CD4-positive, alpha-beta T cell treated with Interleukin-10 for 1 hour (primary cell): ENCODE measurements at places on chromosomes 16 and 17.
A peak's percentile ranks its signal among the peaks of the same experiment; 100 is the strongest.

DNA sequence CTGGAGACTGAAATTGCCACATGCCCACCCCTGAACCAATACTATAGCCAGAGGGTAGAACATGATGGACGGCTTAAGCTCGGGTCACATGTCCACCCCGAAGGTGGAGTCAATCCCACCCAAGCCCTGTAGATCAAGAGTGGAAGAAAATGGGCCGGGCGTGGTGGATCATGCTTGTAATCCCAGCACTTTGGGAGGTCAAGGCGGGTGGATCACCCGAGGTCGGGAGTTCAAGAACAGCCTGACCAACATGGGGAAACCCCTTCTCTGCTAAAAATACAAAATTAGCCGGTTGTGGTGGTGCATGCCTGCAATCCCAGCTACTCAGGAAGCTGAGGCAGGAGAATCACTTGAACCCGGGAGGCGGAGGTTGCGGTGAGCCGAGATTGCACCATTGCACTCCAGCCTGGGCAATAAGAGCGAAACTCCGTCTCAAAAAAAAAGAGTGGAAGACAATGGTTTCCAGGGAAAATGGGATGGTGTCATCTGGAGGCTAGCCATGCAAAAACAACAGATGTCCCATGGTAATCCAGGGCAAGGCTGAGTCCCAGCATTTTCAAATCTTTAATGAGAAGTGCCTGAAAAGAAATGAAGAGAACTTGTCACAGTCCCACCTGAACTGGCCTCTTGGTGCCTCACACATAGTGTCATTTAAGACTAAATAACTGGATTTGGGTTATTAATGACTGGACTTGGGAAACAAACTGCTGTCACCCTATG lies 30.1 kb downstream of the CD300LF start:
- DNase-seq = no peak

- no peak for DNase-seq
Measured at GRCh38 chr17:63805591-63805990, 21.6 kb upstream of the PSMC5 start.

- DNase-seq = peak; percentile 53
Measured at GRCh38 chr16:19601083-19601976, 45.8 kb downstream of the VPS35L start.

GRCh38 chr17:4657678-4658077 lies 16.2 kb upstream of the ALOX15 start:
- no peak for DNase-seq

DNA sequence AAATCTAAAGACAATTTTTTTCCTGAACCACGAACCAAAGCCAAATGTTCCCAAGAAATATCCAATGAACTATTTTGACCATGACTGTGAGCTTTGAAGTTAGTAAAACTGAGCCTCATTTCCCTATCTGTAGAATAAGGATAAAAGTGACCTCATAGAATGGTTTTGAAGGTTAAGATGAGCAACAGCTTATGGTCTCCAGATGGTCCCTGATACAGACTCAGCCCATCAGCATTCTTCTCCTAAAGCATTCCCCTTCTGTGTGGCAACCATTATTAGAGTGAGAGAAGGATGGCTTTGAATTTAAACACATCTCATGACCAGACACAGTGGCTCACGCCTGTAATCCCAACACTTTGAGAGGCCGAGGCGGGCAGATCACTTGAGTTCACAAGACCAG lies 70.1 kb downstream of the COPRS start:
- no peak for DNase-seq

DNA sequence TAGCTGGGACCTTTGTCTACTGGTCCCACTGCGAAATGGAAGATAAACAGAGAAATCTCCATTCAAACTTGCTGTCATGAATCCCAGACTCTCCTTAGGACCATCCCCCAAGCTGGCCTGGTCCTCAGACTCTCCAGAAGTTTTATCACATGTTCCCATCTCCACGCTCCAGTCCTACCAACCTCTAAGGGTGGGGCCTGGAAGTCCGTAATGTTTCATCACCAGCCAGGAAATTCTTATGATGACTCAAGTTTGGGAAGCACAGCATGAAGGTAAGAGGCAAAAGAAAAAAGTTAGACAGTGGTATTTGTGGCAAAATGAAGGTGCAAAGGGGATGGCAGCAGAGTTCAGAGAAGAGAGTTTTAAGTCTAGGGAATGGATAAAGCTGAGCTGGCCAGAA lies 52.7 kb downstream of the ZNF18 start:
- DNase-seq = no peak

DNA sequence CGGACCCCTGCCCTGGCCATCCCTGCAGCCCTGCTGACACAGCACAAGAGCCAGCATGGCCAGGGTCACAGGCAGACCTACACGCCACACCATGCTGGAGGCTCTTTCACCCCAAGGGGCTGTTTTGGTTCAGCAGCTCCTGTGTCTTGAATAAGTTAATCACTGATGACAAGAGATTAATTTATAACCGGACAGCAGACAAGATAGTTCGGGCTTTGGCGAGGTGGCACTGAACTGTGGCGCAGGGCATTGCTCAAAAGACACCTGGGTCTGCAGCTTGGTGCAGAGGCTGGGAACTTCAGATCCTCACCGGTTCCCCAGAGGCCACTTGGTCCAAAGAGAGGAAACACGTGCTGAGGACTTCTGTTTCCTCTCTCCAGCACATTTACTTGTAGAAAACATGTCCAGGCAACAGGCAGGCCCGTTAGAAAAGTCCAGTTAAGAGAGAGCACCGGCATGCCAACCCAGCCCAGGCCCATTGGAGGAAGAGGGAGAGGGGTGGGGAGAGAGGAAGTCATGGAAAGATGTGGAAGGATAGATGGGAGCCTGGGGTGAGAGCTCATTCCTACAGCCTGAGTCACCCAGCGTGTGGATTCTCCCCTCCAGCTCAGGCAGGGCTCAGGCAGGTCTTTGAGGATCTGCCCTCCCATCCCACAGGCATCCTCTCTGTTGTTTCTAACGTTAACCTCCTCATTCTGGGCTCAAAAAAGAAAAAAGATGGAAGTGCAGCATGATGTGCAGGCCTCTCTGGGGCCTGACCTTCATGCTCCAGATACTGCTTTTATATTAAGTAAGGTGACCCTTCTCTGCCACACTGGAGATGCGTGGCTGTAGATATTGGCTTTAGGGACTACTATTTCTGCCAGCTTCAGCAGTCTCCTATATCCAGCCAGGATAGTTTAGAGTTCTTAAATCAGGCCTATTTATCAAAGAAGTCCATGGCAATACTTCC lies 80.0 kb upstream of the HNF1B start:
- DNase-seq = no peak

GRCh38 chr16:17467923-17468540 lies 2.7 kb downstream of the XYLT1 start:
- DNase-seq = peak; percentile 56

- DNase-seq = no peak
Measured at GRCh38 chr16:5018793-5019192, 14.9 kb downstream of the NAGPA start.

DNA sequence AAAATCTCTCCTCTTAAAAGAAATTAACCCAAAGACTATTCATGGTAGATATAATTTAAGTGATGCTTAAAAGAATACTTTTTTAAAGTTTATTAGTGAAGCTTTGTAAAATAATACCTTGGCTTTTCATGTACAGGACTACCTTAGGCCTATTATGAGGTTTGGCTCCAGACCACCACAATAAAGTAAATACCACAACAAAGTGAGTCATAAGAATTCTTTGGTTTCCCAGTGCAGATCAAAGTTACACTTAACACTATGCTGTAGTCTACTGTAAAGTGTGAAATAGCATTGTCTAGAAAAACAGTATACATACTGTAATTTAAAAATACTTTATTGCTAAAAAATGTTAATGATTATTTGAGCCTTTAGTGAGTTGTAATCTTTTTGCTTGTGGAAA lies 31.7 kb downstream of the CLTC start:
- peak; percentile 30 for DNase-seq

- no peak for DNase-seq
Measured at GRCh38 chr17:39054111-39054645, 87.0 kb upstream of the FBXO47 start.

DNA sequence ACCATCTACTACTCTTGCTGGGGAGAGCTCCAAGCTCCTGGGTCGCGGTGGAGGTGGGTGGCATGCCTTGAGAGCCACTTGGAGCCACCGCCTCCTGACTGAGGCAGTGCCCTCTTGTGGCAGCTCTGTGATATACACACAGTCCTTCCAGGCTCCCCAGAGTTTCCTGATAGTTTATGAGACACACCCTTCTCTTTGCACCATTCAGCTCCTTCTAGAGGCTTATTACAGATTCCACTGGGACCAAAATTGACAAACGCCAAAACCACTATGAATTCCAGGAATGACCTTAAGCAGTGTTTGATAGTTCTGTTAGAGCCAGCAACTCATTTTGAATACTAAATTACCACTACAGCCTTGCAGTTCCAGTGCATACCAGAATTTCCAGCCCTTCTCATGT lies 170.1 kb upstream of the CDH13 start:
- DNase-seq = peak; percentile 37

- no peak for DNase-seq
Measured at GRCh38 chr17:1473841-1474240, 17.8 kb upstream of the CRK start.

DNA sequence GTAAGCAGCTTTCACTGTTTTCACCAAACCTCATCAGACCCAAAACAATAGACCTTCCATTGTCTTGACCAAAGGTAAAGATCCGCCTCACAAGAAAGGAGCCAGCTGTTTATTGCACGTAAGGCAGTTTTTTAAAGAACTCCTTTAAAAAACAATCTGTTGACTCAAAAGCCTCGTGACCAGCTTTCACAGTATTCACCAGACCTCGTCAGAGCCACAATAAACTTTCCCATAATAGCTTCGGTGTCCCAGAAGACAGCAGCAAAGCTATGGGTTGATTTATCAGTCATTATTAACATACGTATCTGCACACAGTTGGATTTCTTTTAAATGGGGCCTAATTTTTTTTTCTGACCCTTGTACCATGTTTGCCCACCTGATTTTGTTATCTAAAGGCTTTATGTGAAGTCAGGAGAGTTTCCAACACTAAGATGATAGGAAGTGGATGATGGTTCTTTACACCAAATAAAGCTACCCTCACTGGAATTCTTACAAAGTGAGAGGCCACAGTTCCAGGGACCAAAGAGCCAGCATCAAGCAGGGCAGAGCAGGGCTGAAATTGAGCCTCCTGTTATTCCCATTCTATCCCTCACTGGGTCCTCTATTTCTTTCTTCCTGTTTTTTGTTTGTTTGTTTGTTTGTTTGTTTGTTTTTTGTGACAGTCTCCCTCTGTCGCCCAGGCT lies 17.6 kb upstream of the HELZ start:
- DNase-seq = no peak

DNA sequence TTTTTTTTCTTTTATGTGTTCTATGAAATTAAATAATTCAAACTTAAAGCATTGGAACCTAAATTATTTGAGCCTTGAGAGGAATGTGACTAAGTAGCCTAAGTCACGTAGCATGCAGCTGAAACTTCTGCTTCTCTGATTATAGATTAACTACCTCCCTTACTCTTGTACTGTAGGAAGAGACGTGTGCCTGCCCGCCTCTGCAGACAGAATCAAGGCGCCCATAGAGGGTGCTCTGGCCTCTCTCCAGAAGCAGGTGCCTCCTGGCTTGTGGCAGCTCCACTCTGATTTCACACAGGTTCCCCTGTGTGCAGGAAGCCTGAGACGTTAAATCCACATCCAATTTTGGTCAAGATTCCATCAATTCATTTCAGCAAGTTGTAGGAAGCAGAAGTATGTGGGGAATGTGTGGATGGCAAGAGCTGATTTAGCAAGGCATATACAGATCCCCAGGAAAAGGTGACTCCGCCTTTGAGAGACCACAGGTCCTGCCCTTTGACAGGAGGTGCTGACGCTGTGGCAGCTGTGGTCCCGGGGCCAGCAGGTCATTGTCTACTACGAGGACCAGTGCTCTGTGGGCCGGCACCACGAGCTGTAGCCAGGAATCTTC lies 1418.8 kb downstream of the CDH11 start:
- no peak for DNase-seq

GRCh38 chr17:42775534-42776098 lies 2.4 kb downstream of the VPS25 start:
- no peak for DNase-seq

- DNase-seq = no peak
Measured at GRCh38 chr17:4477255-4477791, 21.4 kb upstream of the SPNS2 start.

GRCh38 chr17:76435751-76436150 lies 17.2 kb downstream of the UBE2O start:
- DNase-seq = no peak

DNA sequence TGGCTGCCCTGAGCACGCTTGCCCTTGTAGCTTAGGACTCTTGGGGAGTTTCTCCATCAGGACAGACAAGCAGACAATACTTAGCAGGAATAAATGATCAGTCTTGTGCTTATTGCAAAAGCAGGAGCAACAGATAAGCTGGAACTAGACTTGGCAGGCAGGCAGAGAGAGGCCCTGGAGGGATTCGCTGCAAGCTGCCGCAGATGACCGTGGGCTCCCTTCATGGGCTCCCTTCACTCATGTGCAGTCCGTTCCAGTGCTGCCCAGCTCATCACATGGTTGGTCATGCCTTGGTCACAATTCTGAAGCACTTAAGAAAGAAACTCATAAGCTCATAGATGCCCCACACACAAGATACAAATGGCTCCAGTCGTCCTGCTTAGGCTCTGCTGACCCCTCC lies 2.4 kb upstream of the SLC5A10 start:
- no peak for DNase-seq
